Kidney glomerular epithelial cell (primary cell): ENCODE measurements at places on chromosomes 4 and X.

- no peak for DNase-seq
Measured at GRCh38 chrX:63958134-63958865, 173.3 kb upstream of the ARHGEF9 start.

DNA sequence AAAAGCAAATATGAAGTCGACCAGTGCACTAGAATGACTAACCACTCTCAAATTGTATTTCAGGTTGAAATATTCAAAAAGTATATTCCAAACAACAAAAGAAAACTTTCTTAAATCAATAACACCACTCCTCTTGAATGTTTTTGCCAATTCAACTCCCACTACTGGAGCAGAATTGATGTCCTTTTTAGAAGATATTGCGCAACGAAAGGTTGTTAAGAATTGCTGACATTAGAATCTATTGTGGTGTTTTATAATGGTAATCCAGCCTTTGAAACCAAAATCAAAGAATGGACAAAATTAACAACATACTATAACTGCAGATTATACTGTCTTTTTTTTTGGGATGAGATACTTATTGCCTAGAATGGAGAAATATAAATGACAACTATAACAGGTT lies 331.3 kb downstream of the GRXCR1 start:
- DNase-seq, result no peak

- no peak for DNase-seq
Measured at GRCh38 chr4:166363198-166363597, 490.2 kb downstream of the TLL1 start.

GRCh38 chr4:124409044-124409443 lies 303.5 kb downstream of the ANKRD50 start:
- no peak for DNase-seq

GRCh38 chrX:71870208-71871098 lies 40.2 kb upstream of the NHSL2 start:
- DNase-seq, result peak; percentile 0

DNA sequence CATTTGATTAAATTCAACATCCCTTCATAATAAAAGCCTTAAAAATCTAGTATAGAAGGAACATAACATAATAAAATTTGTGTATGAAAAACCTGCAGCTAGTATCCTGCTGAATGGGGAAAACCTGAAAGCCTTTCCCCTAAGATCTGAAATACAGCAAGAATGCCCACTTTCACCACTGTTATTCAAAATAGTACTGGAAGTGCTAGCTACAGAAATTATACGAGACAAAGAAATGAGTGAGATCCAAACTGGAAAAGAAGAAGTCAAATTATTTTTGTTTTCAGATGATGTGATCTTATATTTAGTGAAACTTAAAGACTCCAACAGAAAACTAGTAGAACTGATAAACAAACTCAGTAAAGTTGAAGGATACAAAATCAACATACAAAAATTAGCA lies 152.9 kb downstream of the RTL3 start:
- DNase-seq, result no peak

DNA sequence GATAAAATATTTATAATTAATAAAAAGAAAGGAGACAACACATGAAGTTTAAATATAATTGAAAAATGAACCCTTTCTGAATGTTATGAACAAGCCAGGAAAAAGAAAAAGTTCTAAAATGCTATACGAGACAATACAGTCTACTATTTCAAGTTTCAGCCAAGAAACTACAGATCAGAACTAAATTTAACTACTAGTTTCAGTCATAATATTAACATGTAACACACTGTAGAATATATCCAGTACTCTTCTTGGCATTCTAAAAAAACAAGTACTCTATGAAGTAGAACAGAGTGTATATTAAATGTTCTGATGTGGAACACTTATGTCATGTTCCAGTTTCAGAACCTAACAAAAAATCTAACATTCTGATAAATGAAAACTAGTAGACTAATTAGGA lies 679.7 kb downstream of the FAT4 start:
- no peak for DNase-seq

DNA sequence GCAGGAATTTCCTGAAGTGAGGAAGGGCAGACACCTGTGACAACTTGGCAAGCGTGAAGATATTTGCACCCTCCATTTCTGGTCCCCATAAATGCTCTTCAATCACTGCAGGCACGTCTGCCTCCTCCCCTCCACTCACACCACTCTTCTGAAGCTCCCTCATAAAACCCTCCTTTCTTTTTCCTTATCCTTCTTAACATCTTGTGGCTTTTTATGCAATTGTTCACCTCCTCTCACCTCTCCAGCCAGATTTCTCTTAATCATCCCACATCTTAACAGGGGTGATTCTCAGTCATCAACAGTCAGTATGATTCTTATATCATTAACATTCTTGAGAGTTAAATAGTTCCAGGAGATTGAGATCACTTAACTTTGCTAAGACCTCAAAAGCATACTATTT lies 277.4 kb downstream of the SPRY1 start:
- peak; percentile 86 for DNase-seq

DNA sequence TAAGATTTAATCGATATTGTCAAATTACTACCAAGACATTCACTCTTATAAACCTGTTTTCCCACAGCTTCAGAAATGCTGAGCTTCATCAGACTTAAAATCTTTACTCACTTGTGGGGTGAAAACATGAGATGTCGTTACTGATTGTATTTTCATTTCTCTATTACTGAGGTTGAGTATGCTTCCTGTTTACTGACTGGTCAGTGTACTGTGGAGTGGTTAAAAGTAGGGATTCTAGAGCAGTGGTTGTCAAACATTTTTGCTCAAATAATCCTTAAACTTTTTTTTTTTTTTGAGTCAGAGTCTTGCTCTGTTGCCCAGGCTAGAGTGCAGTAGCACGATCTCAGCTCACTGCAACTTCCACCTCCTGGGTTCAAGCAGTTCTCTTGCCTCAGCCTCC lies 50.3 kb downstream of the NSUN7 start:
- DNase-seq, result no peak

GRCh38 chr4:6894528-6895498 lies 14.8 kb upstream of the TBC1D14 start:
- no peak for DNase-seq

DNA sequence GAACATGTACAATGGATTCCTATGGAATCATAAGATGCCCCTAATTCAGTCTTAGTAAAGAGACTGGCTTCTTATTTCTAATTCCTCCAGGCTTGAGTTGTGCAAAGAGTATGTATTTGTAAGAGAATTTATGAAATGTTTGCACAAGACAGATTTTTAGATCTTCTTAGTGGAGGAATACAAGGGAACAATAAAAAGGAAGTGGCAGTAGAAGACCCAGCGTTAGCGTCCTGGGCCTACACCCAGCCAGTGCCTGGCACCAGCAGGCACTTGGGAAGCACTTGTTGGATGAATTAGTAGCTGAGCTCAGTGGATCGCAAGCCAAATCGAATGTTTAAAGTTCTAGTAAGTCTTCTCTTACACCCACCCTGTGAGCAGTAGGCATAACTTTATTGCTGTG lies 157.4 kb downstream of the PTTG2 start:
- DNase-seq, result no peak

GRCh38 chrX:48896611-48897011 lies 957 bp downstream of the TIMM17B start:
- no peak for DNase-seq

DNA sequence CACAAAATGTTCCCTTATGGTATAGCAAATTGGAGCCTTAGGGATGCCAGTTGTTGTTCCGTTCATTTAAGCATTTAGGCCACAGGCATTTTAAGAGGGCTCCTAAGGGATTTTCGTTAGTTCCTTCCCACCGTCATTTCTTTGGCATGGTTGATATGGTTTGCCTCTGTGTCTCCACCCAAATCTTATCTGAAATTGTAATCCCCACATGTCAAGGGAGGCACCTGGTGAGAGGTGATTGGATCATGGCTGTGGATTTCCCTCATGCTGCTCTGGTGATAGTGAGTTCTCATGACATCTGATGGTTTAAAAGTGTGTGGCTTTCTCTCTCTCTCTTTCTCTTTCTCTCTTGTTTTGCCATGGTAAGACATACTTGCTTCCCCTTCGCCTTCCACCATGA lies 104.1 kb downstream of the ASB9 start:
- no peak for DNase-seq

- peak; percentile 31 for DNase-seq
Measured at GRCh38 chr4:153154007-153154975, 50.0 kb upstream of the TRIM2 start.

GRCh38 chr4:26856906-26857277 lies 3.7 kb upstream of the STIM2 start:
- peak; percentile 19 for DNase-seq

DNA sequence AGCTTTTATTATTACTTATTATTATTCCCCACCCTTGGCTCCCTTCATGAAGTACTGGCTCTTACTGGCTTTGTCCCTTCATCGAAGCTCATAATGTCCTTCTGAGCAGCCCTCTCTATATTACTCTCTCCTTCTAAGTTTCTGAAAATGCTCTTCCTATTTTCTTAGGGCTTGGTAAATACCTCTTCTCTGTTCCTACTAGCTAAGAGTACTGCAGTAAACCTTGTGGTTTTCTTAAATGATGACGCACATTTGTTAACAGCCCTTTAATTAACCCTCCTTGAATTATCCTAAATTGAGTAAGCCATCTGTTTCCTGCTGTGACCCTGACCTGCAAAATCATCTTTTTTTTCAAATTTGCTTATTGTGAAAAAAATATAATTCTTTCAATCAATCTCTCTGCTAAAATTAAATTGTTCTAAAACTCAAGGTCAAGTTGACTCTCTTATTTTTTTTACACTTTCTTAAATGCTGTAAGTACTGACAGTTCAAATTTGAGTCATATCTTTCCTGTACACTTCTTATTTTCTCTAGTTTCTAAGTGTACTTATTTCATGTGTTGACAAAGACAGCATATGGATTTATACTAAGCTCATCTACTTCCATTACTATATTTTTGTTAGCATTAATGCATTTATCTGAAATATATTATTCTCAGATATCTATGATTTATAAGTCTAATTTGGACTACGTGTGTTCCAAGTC lies 148.9 kb downstream of the ADAM29 start:
- no peak for DNase-seq

DNA sequence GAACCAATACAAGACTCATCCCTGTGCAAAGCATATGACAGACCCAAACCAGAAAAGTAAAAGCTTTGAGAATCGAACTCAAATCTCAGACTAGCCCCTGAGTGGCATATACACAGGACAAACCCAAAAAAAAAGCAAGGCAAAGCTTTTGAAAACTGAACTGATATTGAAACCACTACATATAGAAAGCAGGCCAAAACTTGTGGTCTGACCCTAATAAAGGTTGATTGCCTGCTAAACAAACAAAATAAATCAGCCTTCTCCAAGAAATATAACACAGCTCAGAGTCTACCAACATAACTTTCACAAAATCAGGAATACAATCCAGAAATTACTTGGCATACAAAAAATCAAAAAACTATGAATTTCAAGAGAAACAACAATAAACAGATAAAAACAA lies 40.3 kb downstream of the LRBA start:
- no peak for DNase-seq

DNA sequence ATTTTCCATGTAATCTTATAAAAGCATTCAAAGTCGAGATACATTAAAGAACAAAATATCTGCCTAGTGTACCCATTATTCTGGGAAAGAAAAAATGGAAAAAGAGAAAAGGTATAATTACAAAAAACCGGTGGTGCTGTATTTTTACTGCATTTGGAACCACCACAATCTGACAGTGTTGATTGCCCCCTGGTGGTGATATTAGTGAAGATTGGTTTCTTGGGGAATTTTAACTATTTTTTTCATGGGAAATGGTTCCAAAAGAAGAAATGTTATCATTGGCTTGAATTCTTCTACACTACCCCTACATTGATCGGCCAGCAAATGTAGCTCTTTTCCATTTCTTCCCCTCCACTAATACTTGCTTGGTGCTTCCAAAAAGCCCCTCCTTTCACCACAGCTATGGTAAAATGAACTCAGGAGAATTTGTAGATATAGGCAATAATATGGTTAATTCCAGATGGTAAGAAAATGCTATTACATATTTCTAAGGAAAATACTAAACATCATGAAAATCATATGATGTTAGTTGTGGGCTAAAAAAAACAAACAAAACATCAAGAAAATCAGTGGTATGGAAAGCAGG lies 50.0 kb downstream of the COX18 start:
- peak; percentile 54 for DNase-seq
